Fibroblast of skin of right quadriceps (primary cell): ENCODE measurements at places on chromosomes 13 and 19.

GRCh38 chr19:31676271-31677004, 327.2 kb upstream of the TSHZ3 start:
- DNase-seq = no peak

DNA sequence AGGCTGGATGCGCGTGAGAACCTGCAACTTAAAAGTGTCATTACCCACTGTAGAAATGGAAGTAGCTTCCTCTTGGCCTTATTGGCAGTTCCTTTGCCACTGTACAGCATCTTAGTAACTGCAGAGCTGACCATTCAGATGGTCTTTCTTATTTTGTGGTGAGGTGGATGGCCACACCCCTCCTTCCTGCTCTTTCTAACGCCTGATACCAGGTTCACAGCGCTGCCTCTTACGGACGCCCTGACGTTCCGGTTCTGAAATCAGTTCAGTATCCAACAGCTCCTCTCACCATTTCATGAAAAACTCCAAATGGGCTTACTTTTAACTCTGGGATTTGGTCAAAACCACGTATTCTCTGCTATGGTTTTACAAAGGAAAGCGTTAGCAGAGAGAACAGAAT, 134.6 kb downstream of the ATP11A start:
- DNase-seq = no peak

DNA sequence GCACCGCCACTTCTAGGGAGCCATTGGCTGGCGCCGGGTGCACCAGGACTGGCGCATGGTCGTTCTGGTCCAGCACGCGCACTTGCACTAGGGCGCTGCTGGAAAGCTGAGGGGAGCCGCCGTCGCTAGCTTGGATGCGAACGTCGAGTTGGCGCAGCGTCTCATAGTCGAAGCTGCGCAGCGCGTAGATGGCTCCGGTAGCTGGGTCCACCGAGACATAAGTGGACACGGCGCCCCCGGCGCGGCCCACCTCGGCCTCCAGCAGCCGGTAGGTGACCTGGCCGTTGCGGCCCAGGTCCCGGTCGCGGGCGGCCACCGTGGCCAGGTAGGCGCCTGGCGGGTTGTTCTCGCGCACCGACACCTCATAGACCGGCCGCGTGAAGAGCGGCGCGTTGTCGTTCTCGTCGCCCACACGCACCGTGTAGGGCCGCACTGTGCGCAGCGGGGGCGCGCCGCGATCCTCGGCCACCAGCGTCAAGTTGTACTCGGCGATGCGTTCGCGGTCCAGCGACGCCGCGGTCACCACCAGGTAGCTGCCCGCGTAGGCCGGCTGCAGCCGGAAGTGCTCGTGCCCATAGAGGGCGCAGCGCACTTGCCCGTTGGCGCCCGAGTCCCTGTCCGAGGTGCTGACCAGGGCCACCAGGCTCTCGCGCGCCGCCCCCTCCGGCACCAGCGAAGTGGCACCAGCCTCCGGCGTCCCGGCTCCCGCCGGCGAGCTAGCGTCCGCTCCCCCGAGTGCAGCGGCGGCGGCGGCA, 1.7 kb downstream of the PCDH8 start:
- DNase-seq = peak; percentile 28

- peak; percentile 33 for DNase-seq
Observed at GRCh38 chr13:28100150-28101121, at the start of gene FLT3. TSS of gene FLT3 (minus strand) at chr13:28100576. CDS start at chr13:28100510, 66 bp downstream.

- DNase-seq = no peak
Observed at GRCh38 chr19:1570836-1571235, 2.7 kb upstream of the MEX3D start.

DNA sequence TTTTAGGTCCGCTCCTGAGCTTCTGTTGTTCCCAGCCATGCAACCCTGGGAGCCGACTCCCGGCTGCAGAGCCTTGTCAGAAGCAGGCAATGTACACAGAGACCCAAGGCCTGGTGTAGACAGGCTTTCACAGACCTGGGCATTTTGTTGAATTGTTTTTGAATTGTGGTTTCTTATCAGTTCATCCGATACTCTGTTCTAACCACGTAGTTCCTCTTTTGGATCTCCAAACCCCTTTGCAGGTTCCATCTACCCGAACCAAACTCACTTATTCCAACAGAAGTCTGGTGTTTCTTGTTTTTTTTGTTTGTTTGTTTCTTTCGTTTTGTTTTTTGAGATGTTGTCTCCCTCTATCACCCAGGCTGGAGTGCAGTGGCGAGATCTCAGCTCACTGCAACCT, 6.3 kb upstream of the NLRP2 start:
- no peak for DNase-seq

- no peak for DNase-seq
Observed at GRCh38 chr19:3281026-3281425, 56.6 kb downstream of the CELF5 start.

DNA sequence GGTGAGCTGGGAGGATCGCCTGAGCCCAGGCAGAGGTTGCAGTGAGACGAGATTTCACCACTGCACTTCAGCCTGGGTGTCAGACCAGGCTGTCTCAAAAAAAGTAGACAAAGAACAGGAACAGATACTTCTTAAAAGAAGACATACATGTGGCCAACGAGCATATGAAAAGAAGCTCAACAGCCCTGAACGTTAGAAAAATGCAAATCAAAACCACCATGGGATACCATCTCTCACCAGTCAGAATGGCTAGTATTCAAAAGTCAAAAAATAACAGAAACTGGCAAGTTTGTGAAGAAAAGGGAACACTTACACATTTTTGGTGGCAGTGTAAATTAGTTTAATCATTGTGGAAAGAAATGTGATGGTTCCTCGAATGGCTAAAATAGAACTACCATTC, 3.0 kb upstream of the LGALS14 start:
- no peak for DNase-seq

DNA sequence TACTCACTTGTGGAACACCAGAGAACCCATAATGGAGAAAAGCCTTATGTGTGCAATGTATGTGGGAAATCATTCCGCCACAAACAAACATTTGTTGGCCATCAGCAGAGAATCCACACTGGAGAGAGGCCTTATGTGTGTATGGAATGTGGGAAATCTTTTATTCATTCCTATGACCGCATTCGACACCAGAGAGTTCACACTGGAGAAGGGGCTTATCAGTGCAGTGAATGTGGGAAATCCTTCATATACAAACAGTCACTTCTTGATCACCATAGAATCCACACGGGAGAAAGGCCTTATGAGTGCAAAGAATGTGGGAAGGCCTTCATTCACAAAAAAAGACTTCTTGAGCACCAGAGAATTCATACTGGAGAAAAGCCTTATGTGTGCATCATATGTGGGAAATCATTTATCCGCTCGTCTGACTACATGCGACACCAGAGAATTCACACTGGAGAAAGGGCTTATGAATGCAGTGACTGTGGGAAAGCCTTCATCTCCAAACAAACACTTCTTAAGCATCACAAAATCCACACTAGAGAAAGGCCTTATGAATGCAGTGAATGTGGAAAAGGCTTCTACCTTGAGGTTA, 10.9 kb downstream of the ZNF549 start:
- peak; percentile 3 for DNase-seq

DNA sequence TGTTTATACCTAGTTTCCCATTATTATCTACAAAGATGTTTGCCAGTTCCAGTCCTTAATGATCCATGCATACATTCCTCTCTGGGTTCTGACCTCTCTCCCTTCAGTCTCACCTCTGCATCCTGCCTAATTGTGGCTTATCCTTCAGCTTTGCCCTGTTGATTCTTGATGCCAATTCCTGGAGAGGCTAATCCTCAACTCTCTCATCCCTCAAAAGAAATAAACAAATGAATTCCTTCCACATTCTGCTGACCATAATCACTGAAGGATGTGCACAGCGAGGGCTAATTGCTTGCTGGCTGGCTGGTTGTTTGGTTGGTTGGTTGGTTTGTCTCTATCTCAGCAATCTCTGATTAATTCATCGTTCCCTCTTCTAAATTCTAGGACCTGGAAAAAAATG, 113.8 kb downstream of the IRS2 start:
- peak; percentile 62 for DNase-seq

DNA sequence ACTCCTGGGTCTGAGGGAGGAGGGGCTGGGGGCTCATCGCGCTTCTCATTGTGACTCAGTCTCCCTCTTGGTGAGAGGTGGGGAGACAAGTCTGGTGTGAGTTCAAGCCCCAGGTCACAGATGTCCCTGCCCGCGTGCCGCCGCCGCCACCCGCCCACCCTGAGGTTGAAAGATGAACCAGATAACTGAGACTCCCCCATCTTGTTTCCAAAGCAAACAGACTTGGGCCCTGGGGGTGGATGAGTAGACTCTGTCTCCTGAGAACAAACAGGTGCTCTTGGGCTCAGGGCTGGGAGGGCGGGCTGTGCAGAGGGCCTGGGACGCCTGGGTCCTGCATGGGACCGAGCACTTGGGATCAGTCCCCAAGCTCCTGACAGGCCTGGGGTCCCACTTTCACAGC, 567 bp downstream of the SBK2 start:
- DNase-seq = no peak

DNA sequence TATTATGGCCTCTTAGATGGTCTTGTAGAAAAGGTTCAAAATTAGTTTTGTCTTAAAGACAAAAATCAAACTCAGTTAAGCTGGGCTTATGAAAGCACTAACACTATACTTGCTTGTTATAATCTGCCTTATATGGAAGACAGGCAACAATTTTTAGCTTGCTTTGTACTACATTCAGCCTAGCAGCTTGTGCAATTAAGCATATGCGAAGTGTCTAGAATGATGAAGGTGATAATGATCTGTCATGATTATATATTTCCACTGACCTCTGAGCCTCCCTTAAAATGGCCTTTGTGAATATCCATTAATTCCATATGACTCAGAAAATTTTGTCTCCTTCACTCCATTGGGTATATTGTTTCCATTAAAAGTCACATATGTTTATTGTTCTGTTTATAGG, 834.9 kb downstream of the OLFM4 start:
- no peak for DNase-seq

- no peak for DNase-seq
Observed at GRCh38 chr13:103694033-103694432, 627.8 kb upstream of the SLC10A2 start.

- DNase-seq = no peak
Observed at GRCh38 chr19:10891405-10892086, 20.2 kb downstream of the CARM1 start.

DNA sequence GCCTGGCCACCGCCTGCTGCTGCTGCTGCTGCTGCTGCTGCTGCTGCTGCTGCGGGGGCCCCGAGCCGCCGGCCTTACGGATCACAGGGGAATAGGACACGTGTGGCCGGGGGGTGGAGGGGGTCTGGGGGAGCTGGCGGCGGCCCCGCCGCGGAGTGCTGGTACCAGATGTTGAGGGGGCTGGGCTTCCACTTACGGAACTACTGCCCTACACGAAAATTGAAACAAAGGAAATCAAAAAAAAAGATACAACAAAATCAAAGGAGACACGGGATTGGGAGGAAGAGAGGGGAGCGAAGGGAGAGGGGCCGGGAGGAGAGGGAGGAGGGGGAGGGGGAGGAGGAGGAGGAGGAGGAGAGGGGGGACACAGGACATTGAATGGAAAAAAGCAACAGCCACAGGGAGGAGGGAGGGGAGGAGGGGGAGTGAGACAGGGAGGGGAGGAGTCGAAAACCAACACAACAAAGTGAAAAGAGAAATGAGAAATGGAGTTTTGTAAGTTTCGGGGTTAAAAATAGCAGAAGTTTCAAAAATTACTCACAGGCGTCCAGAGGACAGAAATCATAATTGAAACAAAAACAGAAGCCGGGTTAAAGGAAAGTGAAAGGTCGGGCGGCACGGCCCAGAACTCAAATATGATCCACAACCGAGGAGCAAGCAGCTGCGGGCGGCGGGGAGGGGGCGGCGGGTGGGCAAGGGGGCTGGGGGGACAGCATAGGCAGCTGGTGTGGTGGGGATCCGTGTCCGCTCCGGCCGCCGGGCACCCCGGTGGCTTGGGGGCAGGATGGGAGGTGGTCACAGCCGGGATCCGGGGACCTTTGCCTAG, 57.8 kb downstream of the IER2 start:
- DNase-seq = peak; percentile 90

DNA sequence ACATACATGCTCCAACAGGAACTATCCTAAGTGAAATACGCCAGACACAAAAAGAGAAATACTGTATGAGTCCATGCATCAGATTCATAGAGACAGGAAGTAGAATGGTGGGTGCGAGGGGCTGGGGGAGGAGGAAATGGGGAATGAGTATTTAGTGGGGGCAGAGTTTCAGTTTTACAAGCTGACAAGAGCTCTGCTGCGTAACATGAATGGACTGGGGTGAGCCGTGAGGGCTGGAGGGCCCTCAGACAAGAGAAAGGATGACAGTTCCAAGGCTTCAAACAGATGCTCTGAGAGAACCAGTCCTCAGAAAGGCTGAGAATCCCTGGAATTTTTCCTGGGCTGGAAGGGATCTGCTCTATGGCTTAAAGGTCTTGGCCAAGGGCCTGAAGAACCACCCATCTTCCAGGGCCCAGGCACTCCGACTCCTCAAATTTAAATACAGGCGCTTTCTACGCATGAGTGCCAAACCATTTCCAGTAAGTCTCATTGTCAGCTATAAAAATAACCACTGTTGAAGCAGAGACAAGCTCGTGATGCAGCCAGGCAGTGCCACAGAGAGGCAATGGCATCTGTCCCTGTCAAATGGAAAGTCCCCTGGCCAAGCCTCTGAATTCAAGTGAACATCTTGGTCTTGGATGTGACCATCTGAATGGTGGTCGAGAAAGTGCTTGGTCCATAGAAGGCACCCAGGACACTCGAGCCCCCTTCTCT, 17.5 kb downstream of the KLF2 start:
- peak; percentile 28 for DNase-seq

DNA sequence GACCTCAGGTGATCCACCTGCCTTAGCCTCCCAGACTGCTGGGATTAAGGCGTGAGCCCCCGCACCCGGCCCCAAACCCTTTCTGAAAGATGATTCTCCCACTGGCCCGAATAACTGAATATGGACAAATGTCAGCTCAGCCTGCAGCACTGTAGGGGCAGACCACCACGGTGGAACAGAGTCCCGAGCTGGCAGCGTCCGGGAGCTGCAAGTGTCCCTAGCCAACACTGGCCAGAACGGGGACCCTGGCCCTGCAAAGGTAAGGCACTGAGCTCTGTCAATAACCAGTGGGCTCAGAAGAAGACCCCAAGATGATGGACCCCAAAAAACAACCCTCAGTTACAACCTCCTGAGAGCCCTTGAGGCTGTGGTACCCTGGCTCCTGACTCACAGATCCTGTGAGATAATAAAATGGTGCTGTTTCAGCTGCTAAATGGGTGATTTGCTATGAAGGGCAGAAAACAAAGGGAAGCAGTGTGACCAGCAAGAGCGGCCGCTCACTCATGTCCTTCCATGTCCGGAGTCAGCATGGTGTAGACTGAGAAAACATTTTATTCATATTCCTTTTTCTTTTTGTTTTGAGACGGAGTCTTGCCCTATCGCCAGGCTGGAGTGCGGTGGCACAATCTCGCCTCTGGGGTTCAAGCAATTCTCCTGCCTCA, 1.6 kb downstream of the LSM7 start:
- no peak for DNase-seq

GRCh38 chr13:99033814-99034213, 56.0 kb upstream of the DOCK9 start:
- peak; percentile 44 for DNase-seq

GRCh38 chr13:93284064-93284463, 57.5 kb downstream of the GPC6 start:
- no peak for DNase-seq

- no peak for DNase-seq
Observed at GRCh38 chr19:51345076-51345620, 3.2 kb upstream of the VSIG10L start.
